IMR-90 (cell line): ENCODE measurements at places on chromosomes 1 and 21. TPM values are rescaled to one million over a fixed set of nuclear protein-coding genes. Genes with fewer than 3 reads are reported as not detected.
A peak's percentile ranks its signal among the peaks of the same experiment; 100 is the strongest.

DNA sequence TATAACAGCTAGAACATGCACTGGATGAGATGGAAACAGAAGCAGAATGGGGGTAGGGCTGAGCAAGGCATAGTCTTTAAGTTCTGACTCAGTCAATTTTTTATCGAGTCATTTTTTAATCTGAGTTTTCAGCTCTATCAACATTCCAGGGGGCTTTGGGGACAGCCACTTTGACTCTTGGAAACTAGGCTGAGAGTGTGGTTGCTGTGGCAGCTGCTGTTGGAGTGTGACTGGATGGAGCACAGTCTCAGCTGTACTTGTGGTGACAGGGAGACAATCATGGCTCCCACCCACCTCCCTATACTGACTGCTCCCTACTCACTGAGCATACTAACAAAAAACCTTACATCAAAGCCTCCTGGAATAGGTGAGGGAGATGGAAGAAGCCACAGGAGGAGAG, 25.0 kb downstream of the GJA5 start:
- H3K36me3 ChIP-seq = no peaks in the 10 kb centered on the region
- no peak overlapping the region for H3K4me3 ChIP-seq
- no peaks in the 10 kb centered on the region for H3K27me3 ChIP-seq
- DNase-seq = no peak

- no peak for DNase-seq
- no peak overlapping the region for H3K27ac ChIP-seq
- no peaks in the 10 kb centered on the region for H3K4me1 ChIP-seq
Measured at GRCh38 chr1:5415606-5416005, 576.6 kb downstream of the NPHP4 start.

- H3K36me3 ChIP-seq = no peaks in the 10 kb centered on the region
- no peaks in the 10 kb centered on the region for H3K27me3 ChIP-seq
- peak; percentile 37 for DNase-seq
- H3K27ac ChIP-seq = no peak overlapping the region
- no peaks in the 10 kb centered on the region for H3K4me1 ChIP-seq
Measured at GRCh38 chr1:165408518-165408917, 36.4 kb downstream of the RXRG start.

DNA sequence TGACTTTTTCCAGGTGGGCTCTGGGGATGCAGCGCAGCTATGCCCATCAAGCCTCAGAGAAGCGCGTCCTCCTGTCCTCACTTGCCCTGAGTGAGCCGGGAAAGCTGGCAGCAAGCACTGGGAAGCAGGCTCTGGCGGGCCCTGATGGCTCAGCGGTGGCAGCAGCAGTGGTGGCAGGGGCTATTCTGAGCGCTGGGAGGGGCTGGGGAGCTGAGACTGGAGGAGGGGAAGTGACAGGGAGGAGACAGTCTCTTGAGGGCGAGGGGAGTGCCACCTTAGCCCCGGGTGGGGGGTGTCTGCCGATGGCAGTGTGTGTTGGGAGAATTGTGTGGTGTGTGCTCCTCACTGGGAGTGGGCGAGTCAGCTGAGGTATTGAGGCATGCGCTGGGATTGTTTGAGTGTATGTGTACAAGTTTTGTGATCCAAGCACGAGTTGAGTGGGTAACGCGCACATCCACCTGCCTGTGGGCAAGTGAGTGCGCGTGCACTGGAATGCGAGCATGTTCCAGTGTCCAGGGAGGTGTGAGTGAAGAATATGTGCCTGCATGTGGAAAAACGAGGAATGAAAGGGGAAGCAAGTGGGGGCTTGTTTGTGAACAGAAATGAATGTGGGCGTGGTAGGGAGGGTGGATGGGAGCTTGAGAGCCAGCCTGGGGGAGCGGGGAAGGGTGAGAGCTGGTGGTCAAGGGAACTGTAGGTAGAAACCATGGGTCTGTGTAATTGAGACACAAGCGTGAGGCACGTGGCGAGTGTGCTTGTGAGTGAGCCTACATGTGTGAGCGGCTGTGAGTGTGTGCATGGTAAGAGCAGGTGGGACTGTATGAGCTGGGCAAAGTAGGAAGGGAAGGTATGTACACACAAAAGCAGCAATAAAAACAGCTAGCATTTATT, 2.9 kb upstream of the FOXO6 start:
- no peak overlapping the region for H3K27ac ChIP-seq
- DNase-seq = no peak
- no peak overlapping the region for H3K4me3 ChIP-seq
- H3K4me1 ChIP-seq = 0 out of 2 replicates have a peak, but pooled peaks cover 1% of the 10 kb centered on the region

- no peaks in the 10 kb centered on the region for H3K36me3 ChIP-seq
- H3K4me3 ChIP-seq = peak overlapping the region; percentile 82
- DNase-seq = peak; percentile 53
- H3K4me1 ChIP-seq = peaks cover 7% of the 10 kb centered on the region
Measured at GRCh38 chr1:8816264-8816663, 1.2 kb downstream of the RERE start.

GRCh38 chr1:1332774-1333480, 1.8 kb downstream of the TAS1R3 start:
- no peak overlapping the region for H3K4me3 ChIP-seq
- no peaks in the 10 kb centered on the region for H3K4me1 ChIP-seq
- H3K27ac ChIP-seq = no peak overlapping the region
- H3K27me3 ChIP-seq = no peaks in the 10 kb centered on the region
- peaks cover 16% of the 10 kb centered on the region for H3K36me3 ChIP-seq
- no peak for DNase-seq

DNA sequence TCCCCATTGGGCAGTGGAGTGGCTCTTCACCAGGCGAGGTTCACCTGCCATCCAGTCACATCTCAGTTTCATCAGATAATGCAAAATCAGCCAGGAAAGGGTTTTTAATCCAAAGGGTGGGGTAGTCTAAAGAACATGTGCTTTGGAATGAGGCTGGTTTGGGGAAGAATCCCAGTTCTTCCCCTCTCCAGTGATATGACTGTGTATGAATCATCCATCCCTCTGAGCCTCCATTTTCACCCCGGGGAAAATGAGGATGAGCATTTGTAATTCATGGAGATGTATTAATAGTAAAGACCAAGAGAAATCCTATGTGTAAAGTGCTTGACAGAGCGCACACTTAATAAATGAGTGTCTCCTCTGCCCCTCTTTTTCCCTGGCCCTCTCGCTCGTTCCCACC, 215.1 kb upstream of the FGGY start:
- H3K36me3 ChIP-seq = no peaks in the 10 kb centered on the region
- no peak for DNase-seq
- H3K4me3 ChIP-seq = no peak overlapping the region
- H3K4me1 ChIP-seq = peaks cover 8% of the 10 kb centered on the region

Gene RXFP4
- polyA plus RNA-seq = not detected in 2 replicates

DNA sequence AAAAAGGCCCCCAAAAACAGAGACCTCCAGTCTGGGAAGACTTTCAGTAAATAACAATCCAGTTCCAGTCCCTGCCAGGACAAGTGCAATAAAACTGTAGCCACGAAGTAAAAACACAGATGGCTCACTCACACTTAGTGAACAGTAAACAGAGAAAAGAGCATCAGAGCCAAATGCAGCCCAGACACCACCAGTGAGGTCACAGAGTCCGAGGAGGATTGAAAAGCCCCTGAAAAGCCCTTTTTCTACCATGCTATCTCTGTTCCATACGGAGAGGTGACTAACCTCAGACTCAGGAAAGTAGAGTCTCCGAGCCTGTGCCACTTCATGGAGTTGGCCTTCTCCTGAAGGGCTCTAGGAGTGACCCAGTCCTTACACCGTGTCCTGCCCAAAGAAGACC, 84.5 kb downstream of the COLGALT2 start:
- H3K4me3 ChIP-seq = no peak overlapping the region
- H3K27me3 ChIP-seq = no peaks in the 10 kb centered on the region; the same call in 1 of the 2 replicates
- H3K36me3 ChIP-seq = no peaks in the 10 kb centered on the region
- H3K4me1 ChIP-seq = peaks cover 6% of the 10 kb centered on the region

DNA sequence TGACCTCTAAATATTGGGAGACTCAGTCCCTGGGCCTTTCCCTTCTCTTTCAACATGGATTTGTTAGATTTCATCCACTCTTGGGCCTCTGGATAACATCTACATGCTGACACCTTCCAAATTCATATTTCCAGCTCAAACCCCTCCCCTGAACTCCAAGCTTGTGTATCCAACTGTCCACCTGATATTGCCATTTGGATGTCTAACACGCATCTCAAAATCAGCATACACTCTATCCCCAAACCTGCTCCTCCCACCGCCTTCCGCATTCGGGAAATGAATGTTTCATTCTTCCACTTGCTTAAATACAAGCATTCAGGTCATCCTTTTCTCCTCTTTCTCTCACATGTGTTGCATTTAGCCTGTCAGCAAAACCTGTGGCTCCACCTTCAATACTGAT, 17.5 kb upstream of the KAZN start:
- H3K27ac ChIP-seq = no peak overlapping the region
- H3K27me3 ChIP-seq = no peaks in the 10 kb centered on the region; the same call in 1 of the 2 replicates
- no peak for DNase-seq
- H3K4me1 ChIP-seq = no peaks in the 10 kb centered on the region; the same call in 1 of the 2 replicates

Gene MYCL
- polyA plus RNA-seq = 0.75 and 0.87 TPM in 2 replicates

Gene PLPPR5
- 0.05 and 0.06 TPM in 2 replicates for polyA plus RNA-seq

GRCh38 chr1:103461161-103462105, 64.1 kb upstream of the RNPC3 start:
- H3K27ac ChIP-seq = no peak overlapping the region
- H3K36me3 ChIP-seq = no peaks in the 10 kb centered on the region
- no peaks in the 10 kb centered on the region for H3K4me1 ChIP-seq

- H3K36me3 ChIP-seq = no peaks in the 10 kb centered on the region
- DNase-seq = no peak
- no peak overlapping the region for H3K27ac ChIP-seq
- no peak overlapping the region for H3K4me3 ChIP-seq
- H3K27me3 ChIP-seq = no peaks in the 10 kb centered on the region
- no peaks in the 10 kb centered on the region for H3K4me1 ChIP-seq
Measured at GRCh38 chr1:118337346-118337745, 152.3 kb upstream of the SPAG17 start.

Gene ADORA3
- polyA plus RNA-seq = not detected in 2 replicates

- no peak overlapping the region for H3K4me3 ChIP-seq
- no peak overlapping the region for H3K27ac ChIP-seq
- peaks cover 3% of the 10 kb centered on the region; the same call in 1 of the 2 replicates for H3K4me1 ChIP-seq
Measured at GRCh38 chr1:236066828-236067386, 2.0 kb upstream of the NID1 start.
